Osteoblast (primary cell): ENCODE measurements at places on chromosomes 3 and 15. TPM values are rescaled to one million over a fixed set of nuclear protein-coding genes. Genes with fewer than 3 reads are reported as not detected.

PLA2G4F gene
- not detected in 2 replicates for total RNA-seq

RASGRF1 gene
- total RNA-seq, result under 0.01 TPM in 1 of 2 replicates, not detected in the other

VGLL3 gene
- 198 and 242 TPM in 2 replicates for total RNA-seq

ANKRD34C gene
- not detected in 2 replicates for total RNA-seq

RPS17 gene
- 1,188 and 1,195 TPM in 2 replicates for total RNA-seq

EPHA6 gene
- not detected in 2 replicates for total RNA-seq

TNFAIP8L3 gene
- 8.3 and 11.2 TPM in 2 replicates for total RNA-seq

HTD2 gene
- 6.2 TPM in 2 replicates for total RNA-seq

IL17RD gene
- total RNA-seq, result 2.2 and 3.5 TPM in 2 replicates

TMEM207 gene
- total RNA-seq, result not detected in 2 replicates

LRRK1 gene
- total RNA-seq, result 14.1 and 15.2 TPM in 2 replicates

PLA1A gene
- total RNA-seq, result under 0.01 and 0.36 TPM in 2 replicates

PRRT3 gene
- total RNA-seq, result 3.5 and 4.3 TPM in 2 replicates

STX19 gene
- total RNA-seq, result under 0.01 TPM in 1 of 2 replicates, not detected in the other

RTP3 gene
- not detected in 2 replicates for total RNA-seq

INAFM2 gene
- 16.8 and 17.7 TPM in 2 replicates for total RNA-seq
